ENCODE measurements at places on chromosomes 13 and 19. TPM values are rescaled to one million over a fixed set of nuclear protein-coding genes. Genes with fewer than 3 reads are reported as not detected.
A peak's percentile ranks its signal among the peaks of the same experiment; 100 is the strongest.

Gene PLA2G4C
- 39.3 TPM for total RNA-seq

Gene ERICH4
- not detected for total RNA-seq

Gene AXL
- 223 TPM for total RNA-seq

DNA sequence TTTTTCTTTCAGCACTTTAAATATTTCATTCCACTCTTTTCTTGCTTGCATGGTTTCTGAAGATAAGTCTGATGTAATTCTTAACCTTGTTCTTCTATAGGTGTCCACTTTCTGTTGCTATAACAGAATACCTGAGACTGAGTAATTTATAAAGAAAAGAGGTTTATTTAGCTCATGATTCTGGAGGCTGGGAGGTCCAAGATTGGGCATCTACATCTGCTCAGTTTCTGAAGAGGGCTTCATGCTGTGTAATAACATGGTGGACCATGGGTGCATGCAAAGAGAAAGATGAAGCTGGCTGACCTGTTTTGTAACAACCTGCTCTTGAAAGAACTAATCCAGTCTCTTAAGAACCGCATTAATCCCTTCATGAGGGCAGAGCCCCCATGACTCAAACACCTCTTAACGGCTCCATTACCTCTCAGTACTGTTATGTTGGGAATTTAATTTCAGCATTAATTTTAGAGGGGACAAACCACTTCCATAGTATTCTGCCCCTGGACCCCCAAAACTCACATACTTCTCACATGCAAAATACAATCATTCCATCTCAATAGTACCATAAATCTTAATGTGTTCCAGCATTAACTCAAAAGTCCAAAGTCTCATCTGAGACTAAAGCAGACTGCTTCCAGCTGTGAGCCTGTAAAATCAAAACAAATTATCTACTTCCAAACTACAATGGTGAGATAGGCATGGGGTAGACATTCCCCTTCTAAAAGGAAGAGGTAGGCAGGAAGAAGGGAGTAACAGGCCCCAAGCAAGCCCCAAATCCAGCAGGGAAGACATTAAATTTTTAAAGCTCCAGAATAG lies 9.6 kb upstream of the FGF9 start:
- peaks cover 2% of the 10 kb centered on the region for H3K4me1 ChIP-seq
- H3K4me3 ChIP-seq, result no peak overlapping the region
- H3K36me3 ChIP-seq, result no peaks in the 10 kb centered on the region
- peaks cover 6% of the 10 kb centered on the region for H3K27me3 ChIP-seq
- no peak overlapping the region for H3K27ac ChIP-seq

DNA sequence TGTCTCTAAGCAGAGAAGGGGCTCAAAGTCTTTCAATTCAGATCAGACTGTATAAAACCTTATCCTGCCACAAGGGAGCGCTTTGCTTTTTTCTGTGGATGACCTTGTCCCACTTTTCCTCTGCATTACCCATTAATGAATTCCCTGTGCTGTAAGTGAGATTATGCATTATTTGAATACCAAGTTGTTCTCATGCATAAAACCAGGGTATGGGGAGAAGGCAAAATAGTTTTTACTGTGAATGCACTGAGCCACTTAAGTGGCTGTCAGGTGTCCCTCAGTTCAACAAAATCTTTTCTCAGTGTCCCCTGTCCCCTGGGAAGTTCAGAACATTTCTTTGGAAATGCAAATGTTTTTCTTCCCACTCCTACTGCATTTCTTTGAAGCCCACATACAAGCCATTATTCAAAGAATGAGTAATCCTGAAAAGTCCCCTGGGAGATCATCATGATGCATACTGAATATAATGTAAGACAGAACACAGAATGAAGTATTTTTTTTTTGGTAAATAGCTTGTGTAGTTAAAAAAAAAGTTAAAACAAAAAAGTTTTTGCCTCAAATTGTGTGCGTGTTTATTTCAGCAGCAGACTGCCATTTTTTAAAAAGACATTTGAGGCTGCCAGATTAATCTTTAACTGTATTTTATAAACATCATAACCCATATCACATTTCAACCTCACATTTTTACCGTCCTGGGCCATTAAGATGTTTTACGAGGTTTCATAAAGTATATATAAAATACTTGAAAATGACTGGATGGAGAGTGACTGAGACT lies 506.7 kb upstream of the PCDH9 start:
- H3K4me3 ChIP-seq, result no peak overlapping the region
- H3K4me1 ChIP-seq, result no peaks in the 10 kb centered on the region
- no peak overlapping the region for H3K27ac ChIP-seq
- H3K36me3 ChIP-seq, result no peaks in the 10 kb centered on the region
- peak; percentile 92 for DNase-seq
- H3K27me3 ChIP-seq, result no peaks in the 10 kb centered on the region

DNA sequence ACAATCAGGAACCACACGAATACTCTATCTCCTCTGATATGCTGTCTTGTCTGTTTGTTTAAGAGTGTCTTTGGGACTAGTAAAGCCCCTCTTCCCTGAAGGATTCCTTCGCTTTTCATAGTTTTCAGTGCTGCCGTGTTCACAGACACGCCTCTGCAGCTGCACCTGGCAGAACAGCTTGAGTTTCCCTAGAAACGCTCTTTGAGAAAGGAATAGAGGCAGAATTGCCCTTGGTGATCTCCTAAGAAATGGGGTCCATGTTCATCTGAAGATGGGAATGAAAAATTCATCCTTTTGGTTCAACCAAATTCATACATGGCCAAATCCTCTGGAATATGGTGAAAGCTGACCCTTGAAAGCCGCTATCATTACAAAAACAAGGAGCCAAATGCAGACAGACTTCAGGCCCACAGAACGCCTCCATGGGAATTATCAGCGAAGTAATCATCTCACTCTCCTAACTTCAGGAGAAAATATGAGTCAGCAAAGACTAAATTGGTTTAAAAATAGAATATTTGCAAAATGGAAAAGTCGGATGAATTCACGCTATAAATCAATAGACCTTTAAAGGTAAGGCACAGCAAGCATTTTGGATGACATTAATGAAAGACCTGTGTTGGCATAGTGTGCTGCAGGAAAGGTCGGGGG lies 5.5 kb downstream of the SACS start:
- peak; percentile 90 for DNase-seq
- no peak overlapping the region for H3K4me3 ChIP-seq
- H3K4me1 ChIP-seq, result peaks cover 13% of the 10 kb centered on the region
- H3K27me3 ChIP-seq, result no peaks in the 10 kb centered on the region
- peak overlapping the region; percentile 36 for H3K27ac ChIP-seq
- H3K36me3 ChIP-seq, result no peaks in the 10 kb centered on the region

- peaks cover 3% of the 10 kb centered on the region for H3K4me1 ChIP-seq
- H3K36me3 ChIP-seq, result no peaks in the 10 kb centered on the region
- no peak overlapping the region for H3K4me3 ChIP-seq
- peaks cover 7% of the 10 kb centered on the region for H3K27me3 ChIP-seq
- no peak overlapping the region for H3K27ac ChIP-seq
- no peak for DNase-seq
Observed at GRCh38 chr19:4232614-4233281, 3.4 kb downstream of the EBI3 start.

GRCh38 chr19:1705367-1705766 lies 47.9 kb upstream of the ONECUT3 start:
- DNase-seq, result no peak
- H3K27ac ChIP-seq, result no peak overlapping the region
- H3K4me1 ChIP-seq, result no peaks in the 10 kb centered on the region
- H3K36me3 ChIP-seq, result no peaks in the 10 kb centered on the region
- H3K27me3 ChIP-seq, result peaks cover 12% of the 10 kb centered on the region

- no peak overlapping the region for H3K4me3 ChIP-seq
- DNase-seq, result peak; percentile 76
- no peaks in the 10 kb centered on the region for H3K36me3 ChIP-seq
- H3K27me3 ChIP-seq, result no peaks in the 10 kb centered on the region
- no peak overlapping the region for H3K27ac ChIP-seq
Observed at GRCh38 chr13:79541426-79542049, 60.6 kb downstream of the NDFIP2 start.

DNA sequence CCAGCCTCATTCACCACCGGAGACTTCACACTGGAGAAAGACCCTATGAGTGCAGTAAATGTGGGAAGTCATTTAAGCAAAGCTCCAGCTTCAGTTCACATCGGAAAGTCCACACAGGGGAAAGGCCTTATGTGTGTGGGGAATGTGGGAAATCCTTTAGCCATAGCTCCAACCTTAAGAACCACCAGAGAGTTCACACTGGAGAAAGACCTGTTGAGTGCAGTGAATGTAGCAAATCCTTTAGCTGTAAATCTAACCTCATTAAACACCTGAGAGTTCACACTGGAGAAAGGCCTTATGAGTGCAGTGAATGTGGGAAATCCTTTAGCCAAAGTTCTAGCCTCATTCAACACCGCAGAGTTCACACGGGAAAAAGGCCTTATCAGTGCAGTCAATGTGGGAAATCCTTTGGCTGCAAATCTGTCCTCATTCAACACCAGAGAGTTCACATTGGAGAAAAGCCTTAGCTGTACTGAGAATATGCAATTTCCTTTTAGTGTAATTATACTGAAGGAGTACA lies 8.8 kb downstream of the ZNF211 start:
- no peaks in the 10 kb centered on the region for H3K27me3 ChIP-seq
- DNase-seq, result no peak
- no peak overlapping the region for H3K27ac ChIP-seq
- H3K36me3 ChIP-seq, result peaks cover 15% of the 10 kb centered on the region
- no peaks in the 10 kb centered on the region for H3K4me1 ChIP-seq

DNA sequence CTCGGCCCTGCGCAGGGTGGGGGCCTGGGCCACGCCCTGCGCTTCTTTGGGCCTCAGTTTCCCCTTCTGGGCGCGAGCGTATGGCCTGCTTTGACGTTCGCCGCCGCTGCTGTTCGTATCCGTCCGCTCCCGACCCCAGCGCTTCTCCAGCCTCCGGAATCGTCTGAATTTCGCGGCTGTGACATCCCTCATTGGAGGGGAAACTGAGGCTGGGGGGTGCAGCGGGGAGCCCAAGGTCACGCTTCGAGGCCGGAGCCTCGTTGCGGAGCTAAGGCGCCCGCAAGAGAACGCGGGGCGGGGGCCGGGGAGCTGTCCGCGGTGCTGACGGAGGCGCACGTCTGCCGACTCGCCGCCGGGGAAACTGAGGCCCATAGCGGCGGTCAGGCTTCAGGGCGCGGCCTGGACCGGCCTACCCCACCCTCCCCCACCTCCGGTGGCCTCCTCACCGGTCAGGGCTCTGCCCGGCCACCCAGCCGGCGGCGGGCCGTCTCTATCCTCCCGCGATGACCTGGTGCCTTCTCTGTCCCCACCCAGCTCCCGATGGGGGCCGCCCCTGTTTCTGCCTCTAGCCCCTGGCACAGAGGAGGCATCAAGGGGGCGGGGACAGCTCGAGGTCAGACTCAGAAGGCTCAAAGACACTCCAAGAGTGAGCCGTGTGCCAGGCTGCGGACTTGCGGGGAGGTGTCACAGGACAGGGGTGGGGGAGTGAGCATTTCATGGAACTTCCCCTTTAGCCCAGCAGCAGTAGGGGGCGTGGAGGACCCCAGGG lies 3.0 kb upstream of the APC2 start:
- peaks cover 46% of the 10 kb centered on the region for H3K27me3 ChIP-seq
- DNase-seq, result no peak
- no peak overlapping the region for H3K4me3 ChIP-seq
- H3K4me1 ChIP-seq, result peaks cover 3% of the 10 kb centered on the region
- H3K27ac ChIP-seq, result no peak overlapping the region

GRCh38 chr13:20487927-20488326 lies 37.7 kb downstream of the CRYL1 start:
- no peaks in the 10 kb centered on the region for H3K4me1 ChIP-seq
- H3K27ac ChIP-seq, result no peak overlapping the region
- no peaks in the 10 kb centered on the region for H3K36me3 ChIP-seq
- no peak overlapping the region for H3K4me3 ChIP-seq

DNA sequence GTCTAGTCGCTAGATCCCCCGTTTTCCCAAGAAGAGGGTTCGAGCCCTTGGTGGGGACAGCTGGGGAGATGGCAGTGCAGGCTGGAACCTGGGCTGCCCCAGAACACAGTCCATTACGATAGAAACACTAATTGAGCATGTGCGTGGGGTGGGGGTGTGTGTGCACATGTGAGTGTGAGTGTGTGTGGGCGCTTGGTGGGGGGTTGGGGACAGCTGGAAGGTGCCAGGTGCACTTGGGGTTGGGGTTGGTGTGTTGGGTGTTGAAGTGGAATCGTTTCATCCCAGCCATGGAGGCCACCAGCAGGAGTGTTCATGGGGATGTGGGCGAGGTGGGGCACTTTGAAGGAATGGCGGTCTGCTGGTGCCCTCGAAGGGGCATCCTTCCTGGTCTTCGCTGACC lies 18.1 kb upstream of the NPAS1 start:
- no peak overlapping the region for H3K4me3 ChIP-seq
- H3K27me3 ChIP-seq, result no peaks in the 10 kb centered on the region
- no peaks in the 10 kb centered on the region for H3K4me1 ChIP-seq
- peaks cover 9% of the 10 kb centered on the region for H3K36me3 ChIP-seq
- no peak for DNase-seq

GRCh38 chr19:36497001-36497400 lies 7.6 kb upstream of the ZNF566 start:
- H3K4me1 ChIP-seq, result no peaks in the 10 kb centered on the region
- no peaks in the 10 kb centered on the region for H3K36me3 ChIP-seq
- H3K4me3 ChIP-seq, result no peak overlapping the region
- H3K27ac ChIP-seq, result no peak overlapping the region
- no peak for DNase-seq
